B cell (primary cell): ENCODE measurements at places on chromosomes 12 and 14.
A peak's percentile ranks its signal among the peaks of the same experiment; 100 is the strongest.

GRCh38 chr12:102962532-102962931 lies 5.1 kb downstream of the ASCL1 start:
- DNase-seq = no peak

GRCh38 chr12:75756771-75757170 lies 245.4 kb upstream of the KRR1 start:
- no peak for DNase-seq

- no peak for DNase-seq
These were observed 2.5 kb downstream of the HNRNPA1 start for GRCh38 chr12:54282949-54283593.

DNA sequence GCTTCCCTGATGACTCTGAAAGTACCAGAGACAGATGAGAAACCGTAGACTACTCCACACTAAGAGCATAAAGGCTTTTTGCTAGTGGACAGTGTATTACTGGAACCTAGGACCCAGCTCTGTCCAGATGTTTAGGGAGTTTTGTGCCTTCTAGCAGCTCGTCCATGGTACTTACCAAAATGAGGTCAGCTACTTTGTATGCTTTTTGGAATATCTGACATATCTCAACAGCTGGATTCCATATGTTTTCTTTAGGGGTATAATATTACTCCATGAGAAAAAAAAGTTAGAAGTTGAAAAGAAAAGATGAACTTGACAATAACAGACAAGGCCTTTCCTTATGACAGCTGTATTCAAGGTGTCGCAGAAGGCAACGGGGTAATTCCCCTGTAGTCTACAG lies 32.1 kb upstream of the FRMD6 start:
- DNase-seq = no peak

- DNase-seq = no peak
These were observed 376.6 kb upstream of the TBX3 start for GRCh38 chr12:115060477-115061168.

DNA sequence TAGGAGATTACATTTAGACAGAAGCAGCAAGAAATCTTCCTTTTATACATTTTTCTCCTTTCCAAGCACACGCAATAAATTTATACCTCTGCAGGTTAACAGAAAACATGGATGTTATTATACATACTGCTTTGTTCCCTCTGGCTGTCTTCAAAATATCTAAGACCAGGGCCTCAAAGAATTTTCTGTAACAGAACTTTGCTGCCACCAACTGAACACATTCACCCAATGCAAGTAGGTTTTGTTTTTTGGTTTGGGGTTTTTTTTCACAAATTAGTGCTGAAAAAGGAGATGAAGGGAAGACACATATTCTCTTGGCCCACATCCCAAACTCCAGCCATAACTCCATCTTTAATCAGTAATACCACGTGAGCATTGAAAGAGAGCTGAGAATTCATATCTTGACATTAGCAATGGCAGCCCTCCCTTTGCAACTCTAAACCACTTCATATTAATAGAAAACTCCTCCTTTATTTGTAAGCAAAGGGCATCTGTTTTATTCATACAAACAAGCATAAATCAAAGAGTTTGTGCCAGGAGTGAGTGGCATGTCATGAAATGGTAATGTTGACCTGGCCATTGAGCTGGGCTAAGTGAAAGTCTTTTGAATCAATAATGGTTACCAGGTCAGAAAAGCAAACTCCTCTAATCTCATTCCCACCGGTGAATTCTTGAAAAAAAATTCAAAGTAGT lies 150.8 kb upstream of the FSCB start:
- no peak for DNase-seq

- no peak for DNase-seq
These were observed 9.2 kb upstream of the LBHD2 start for GRCh38 chr14:103074729-103075367.

DNA sequence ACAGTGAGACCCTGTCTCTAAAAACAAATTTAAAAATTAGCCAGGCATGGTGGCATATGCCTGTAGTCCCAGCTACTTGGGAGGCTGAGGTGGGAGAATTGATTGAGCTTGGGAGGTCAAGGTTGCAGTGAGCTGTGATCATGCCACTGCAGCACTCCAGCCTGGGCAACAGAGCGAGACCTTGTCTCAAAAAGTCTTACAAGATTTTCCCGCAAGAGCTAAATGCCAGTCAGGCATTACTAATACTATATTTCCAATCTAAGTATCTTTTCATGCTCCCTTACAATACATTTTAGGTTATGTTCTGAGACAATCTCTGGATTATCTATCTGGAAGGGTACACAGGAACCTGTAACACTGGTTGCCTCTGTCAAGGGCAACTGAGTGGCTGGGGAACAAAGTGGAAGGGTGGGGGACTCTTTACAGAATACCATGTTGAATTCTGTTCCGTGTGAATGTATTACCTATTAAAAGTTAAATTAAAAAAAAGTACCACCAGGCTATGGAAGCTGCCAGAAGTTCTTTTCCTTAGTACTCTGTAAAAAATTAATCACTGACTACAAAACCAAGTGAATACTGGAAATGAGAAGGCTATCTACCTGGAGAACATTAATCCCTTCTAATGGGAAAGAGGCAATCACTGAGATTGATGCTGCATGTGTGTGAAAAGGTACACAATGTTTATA lies 56.7 kb downstream of the BTBD7 start:
- DNase-seq = no peak

- no peak for DNase-seq
These were observed 146.8 kb upstream of the RASSF8 start for GRCh38 chr12:25811656-25812126.

- peak; percentile 53 for DNase-seq
These were observed 163.0 kb upstream of the TMCC3 start for GRCh38 chr12:94813314-94813713.

- DNase-seq = no peak
These were observed 258.6 kb downstream of the MSRB3 start for GRCh38 chr12:65536876-65537681.

- no peak for DNase-seq
These were observed 15.4 kb upstream of the ZNF641 start for GRCh38 chr12:48366131-48366530.

- DNase-seq = no peak
These were observed 975.1 kb downstream of the BCL11B start for GRCh38 chr14:98296895-98297294.

GRCh38 chr14:102819176-102819628 lies 42.0 kb downstream of the TRAF3 start:
- DNase-seq = peak; percentile 55

DNA sequence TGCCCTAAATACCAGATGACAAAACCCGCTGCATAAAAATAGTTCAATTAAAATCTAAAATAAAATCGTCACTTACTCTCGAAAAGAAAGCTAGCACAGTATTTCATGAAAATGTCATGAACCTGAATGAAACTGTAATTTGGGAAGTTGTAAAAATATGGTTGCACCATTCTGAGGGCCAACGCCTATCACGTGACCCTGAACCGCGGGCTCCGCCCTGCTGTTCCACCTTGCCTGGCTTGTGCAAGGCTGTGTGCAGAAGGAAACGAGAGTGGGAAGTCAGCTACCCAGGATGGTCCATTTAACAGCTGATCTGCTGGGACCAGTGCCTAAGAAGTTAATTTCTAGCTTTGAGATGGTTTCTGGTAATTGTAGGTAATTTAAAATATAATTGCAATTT lies 91.7 kb upstream of the BMP4 start:
- DNase-seq = no peak

- DNase-seq = no peak
These were observed 22.1 kb downstream of the CLECL1 start for GRCh38 chr12:9710584-9711375.

DNA sequence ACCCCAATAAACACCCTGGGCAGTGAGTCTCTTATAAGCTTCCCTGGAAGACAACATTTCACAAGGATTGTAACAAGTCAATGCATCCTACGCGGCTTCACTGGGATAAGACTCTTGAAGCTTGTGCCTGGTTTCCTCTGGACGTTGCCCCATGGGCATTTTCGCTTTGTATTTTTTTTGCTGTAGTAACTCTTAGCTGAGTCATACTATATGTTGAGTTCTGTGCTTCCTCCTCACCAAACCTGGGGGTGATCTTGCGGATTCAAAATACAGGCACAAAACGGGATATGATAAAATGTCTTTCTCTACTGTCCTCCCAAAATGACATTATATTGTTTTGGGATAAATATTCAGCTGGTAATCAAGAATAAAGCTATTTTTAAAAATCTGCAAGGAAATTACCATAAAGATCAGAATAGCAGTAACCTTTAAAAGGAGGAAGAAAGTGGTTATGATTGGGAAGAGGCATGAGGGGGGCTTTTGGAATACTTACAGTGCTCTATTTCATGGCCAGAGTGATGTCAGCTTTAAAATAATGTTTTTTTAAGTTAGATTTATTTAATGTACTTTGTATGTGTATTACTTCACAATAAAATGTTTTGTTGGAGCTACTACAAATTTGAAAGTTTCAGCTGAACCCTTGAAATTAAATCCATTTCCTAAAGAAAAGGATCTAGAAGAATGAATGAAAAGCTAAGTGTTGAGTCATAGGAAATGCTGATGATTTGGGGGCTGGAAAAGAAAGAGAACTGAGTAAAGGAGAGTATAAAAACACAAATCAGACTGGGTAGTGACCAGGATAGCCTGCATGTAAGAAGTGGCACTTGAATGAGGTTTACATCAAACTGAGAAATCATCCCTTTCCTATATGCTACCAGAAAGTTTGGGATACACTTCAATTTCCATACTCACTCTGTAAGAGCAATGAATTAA lies 14.7 kb downstream of the BTBD7 start:
- DNase-seq = no peak

DNA sequence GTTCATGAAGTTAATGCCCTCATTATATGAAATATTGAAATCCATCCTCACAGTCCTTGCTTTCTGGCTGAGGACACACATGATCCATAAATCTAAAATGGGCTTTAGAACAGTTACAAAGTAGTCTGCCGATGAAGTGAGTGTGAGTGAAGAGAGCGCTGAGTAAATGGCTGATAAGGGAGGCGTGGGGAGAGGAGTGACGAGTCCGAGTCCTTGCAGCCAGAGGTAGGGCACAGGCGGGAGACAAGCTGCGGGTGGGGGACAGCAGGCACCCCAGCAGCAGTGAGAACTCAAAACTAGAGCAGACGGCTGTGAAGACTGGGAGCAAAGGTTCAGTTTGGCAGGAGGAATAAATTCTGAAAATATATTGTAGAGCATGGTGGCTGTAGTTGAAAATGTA lies 140.1 kb upstream of the ATP2B1 start:
- DNase-seq = no peak

- DNase-seq = no peak
These were observed 178.8 kb downstream of the EXOC5 start for GRCh38 chr14:57089901-57090300.

- DNase-seq = peak; percentile 78
These were observed 60.6 kb upstream of the TCL1A start for GRCh38 chr14:95774265-95775160.

- DNase-seq = no peak
These were observed 1.2 kb downstream of the PIK3C2G start for GRCh38 chr12:18262514-18262913.

DNA sequence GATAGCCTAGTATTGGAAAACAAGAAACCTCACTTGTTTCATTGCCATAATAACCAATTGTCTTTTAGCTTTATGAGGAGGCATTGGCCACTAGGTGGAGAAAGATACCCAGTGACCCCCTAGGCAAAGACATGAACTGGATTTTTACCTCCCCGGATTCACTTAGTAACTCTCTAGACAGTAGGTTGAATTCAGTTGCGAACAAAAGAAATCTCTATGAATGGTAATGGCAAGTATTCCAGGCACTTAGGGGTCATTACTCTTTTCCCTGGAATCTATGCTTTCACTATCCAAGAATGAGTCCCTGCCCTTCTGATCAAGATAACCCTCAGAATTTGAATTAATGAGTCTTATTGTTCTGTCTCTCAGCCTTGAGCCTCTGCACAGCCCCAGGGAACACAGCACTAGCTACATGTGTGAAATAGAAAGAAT lies 29.5 kb upstream of the RHOJ start:
- DNase-seq = no peak

GRCh38 chr12:113299619-113300237 lies 35.2 kb downstream of the SLC8B1 start:
- no peak for DNase-seq

DNA sequence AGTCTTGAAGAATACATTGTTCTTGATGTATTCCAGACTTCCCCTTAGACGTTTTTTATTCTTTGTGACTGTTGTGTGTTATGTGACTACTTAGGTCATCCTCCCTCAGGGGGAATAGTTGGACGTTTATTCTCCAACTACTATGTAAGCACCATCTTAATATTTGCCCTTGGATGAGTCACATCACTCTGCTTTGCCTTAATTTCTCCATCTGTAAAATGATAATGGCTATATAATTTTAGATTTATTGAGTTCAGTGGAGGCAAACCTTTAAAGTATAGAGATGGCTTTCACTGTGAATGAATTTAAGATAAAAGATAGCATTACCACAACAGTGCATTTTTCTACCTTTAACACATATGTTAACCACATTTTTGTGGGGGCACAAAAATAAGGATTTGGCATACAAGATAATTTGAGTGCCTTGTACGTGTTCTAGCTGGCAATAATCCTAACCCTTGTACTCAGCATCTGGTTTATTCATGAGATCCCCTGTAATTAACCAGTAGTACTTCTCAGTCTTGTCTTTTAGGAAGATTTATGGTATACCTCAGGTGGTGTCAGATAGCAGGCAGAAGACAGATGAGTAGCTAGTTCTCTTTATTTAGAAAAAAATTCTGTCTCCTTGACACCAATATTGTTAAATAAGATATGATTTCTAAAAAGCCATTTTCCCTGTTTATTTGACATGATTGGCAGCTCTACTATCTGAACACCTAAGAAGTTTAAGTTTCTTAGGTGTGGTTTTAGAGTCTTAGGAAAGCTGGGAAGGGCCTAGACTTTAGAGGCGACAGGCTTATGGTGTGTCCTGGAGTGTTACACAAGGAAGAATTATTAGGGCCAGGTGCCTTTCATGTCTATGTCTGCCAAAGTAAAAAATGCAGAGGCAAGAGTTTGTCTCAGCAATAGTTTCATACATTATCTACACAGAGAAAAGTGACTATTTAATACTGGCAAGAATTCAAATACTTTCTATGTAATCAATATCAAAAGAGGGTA lies 152.3 kb downstream of the RAD51B start:
- DNase-seq = no peak

- DNase-seq = no peak
These were observed 6.8 kb downstream of the TSPAN9 start for GRCh38 chr12:3083921-3084347.

- no peak for DNase-seq
These were observed 5.1 kb downstream of the SLC38A2 start for GRCh38 chr12:46367351-46368029.

- DNase-seq = peak; percentile 72
These were observed 20.5 kb upstream of the GUCY2C start for GRCh38 chr12:14716848-14717444.

GRCh38 chr14:28983279-28983678 lies 216.7 kb downstream of the FOXG1 start:
- DNase-seq = no peak

DNA sequence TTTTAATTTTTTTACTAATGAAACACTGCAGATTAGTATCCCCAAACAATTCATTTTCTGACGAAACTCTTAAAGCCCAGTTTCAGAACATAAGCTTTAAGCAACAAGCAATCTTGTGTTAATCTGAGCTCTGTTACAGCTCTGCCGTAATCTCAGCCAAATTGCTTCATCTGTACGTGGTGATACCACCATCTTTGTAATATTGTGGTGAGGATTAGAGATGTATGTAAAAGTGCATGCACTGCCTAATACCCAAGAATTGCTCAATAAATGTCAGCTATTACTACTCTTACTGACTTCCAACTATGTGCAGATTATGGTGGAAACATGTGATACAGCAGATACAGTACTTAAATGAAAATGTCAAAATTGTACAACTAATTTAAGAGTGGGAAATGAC lies 1.8 kb downstream of the AKAP5 start:
- no peak for DNase-seq
